Colonic mucosa (tissue), 4 donors: ENCODE measurements at places on chromosomes 5 and 9. TPM values are rescaled to one million over a fixed set of nuclear protein-coding genes. Genes with fewer than 3 reads are reported as not detected.

POU5F2 gene
- total RNA-seq = 0.94 TPM

PAX5 gene
- total RNA-seq = 0.08 TPM

SLC1A3 gene
- total RNA-seq = 0.50 TPM

C5orf58 gene
- not detected for total RNA-seq

PCDHGB7 gene
- total RNA-seq = 3.3 TPM

KIF24 gene
- 2.2 TPM for total RNA-seq

CDX1 gene
- total RNA-seq = 498 TPM

CYFIP2 gene
- 22.4 TPM for total RNA-seq

PCDHGA1 gene
- 0.10 TPM for total RNA-seq

DNA sequence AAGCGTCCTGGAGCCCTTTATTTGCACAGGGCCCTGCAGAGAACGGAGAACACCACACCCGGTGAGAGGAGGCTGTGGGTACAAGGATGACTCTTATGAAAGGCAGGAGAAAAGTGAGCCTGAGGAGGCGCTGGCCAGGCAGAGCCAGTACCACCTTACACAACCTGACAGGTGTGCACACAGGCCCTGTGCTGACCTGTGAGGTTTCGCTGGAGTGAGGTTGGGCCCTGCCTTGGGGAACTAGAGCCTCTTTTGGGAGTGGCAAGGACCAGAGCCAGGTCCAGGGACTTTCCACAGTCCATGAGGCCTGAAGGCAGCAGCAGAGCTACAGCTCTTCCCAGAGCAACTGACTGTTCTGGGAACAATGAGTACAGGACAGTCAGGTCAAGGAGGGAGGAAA, 3.1 kb downstream of the SRD5A1 start:
- H3K4me3 ChIP-seq = no peak overlapping the region
- H3K36me3 ChIP-seq = no peaks in the 10 kb centered on the region
- no peak for DNase-seq
- H3K4me1 ChIP-seq = peaks cover 9% of the 10 kb centered on the region
- H3K27me3 ChIP-seq = no peaks in the 10 kb centered on the region
- no peak overlapping the region for H3K27ac ChIP-seq

GRCh38 chr5:10898514-10898913, 137.5 kb upstream of the DAP start:
- no peak overlapping the region for H3K27ac ChIP-seq
- H3K36me3 ChIP-seq = no peaks in the 10 kb centered on the region
- H3K27me3 ChIP-seq = no peaks in the 10 kb centered on the region
- no peak overlapping the region for H3K4me3 ChIP-seq

- no peak overlapping the region for H3K27ac ChIP-seq
- H3K4me3 ChIP-seq = no peak overlapping the region
- H3K27me3 ChIP-seq = no peaks in the 10 kb centered on the region
- no peaks in the 10 kb centered on the region for H3K36me3 ChIP-seq
- no peak for DNase-seq
Measured at GRCh38 chr9:134730761-134731496, 89.3 kb downstream of the COL5A1 start.

DNA sequence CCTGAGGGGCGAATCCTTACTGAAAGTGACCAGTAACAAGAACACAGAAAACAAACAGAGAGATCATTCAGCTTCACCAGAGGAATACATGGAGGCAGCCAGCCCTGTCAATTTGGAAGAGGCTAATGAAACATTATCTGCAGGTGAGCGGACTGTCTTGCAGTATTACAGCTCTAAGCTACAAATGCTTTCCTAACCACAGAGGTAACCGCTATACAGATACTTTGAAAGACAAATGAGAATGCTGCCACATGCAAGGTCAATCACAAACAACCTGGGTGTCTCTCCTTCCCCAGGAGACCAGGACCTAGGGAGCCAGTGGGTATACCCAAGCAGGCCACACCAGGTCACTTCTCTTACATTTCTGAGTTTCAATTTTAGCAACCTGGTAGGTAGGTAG, 30.2 kb downstream of the EFNA5 start:
- H3K4me3 ChIP-seq = no peak overlapping the region
- no peaks in the 10 kb centered on the region for H3K4me1 ChIP-seq
- H3K27ac ChIP-seq = no peak overlapping the region
- DNase-seq = no peak
- no peaks in the 10 kb centered on the region for H3K36me3 ChIP-seq
- H3K27me3 ChIP-seq = no peaks in the 10 kb centered on the region

- no peaks in the 10 kb centered on the region for H3K36me3 ChIP-seq
- no peaks in the 10 kb centered on the region for H3K4me1 ChIP-seq
- DNase-seq = no peak
- H3K27ac ChIP-seq = no peak overlapping the region
- H3K27me3 ChIP-seq = no peaks in the 10 kb centered on the region
Measured at GRCh38 chr5:157308836-157309465, 43.0 kb downstream of the CYFIP2 start.

GRCh38 chr9:129958796-129959195, 84.2 kb downstream of the FNBP1 start:
- no peaks in the 10 kb centered on the region for H3K27me3 ChIP-seq
- no peaks in the 10 kb centered on the region for H3K36me3 ChIP-seq
- H3K4me3 ChIP-seq = no peak overlapping the region

GRCh38 chr5:135391116-135391868, 7.7 kb downstream of the MACROH2A1 start:
- peaks cover 12% of the 10 kb centered on the region for H3K4me1 ChIP-seq
- DNase-seq = no peak
- H3K27ac ChIP-seq = no peak overlapping the region
- H3K36me3 ChIP-seq = no peaks in the 10 kb centered on the region
- H3K27me3 ChIP-seq = no peaks in the 10 kb centered on the region

DNA sequence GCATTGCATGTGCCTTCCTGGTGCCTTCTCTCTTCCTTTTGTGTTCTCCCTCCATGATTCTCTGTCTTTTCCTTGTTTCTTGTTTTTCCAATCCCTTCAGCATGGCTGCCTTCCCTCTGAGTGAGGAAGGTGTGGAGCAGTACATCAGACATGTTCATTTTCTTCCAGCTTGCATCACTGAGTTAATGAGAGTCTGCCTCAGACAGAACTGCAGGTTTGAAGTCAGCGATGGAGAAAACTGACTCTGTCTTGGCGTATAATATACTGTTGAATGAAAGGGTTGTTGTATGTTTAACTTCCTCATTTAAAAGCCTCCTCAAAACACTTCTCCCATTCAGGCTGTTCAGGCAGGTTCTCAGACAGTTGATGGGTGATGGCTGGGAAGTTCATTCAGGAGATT, 129.3 kb downstream of the KDM4C start:
- no peaks in the 10 kb centered on the region for H3K4me1 ChIP-seq
- no peaks in the 10 kb centered on the region for H3K27me3 ChIP-seq
- DNase-seq = no peak
- no peaks in the 10 kb centered on the region for H3K36me3 ChIP-seq
- H3K4me3 ChIP-seq = no peak overlapping the region

- no peak overlapping the region for H3K27ac ChIP-seq
- no peaks in the 10 kb centered on the region for H3K27me3 ChIP-seq
Measured at GRCh38 chr5:56323505-56323904, 90.4 kb upstream of the ANKRD55 start.

DNA sequence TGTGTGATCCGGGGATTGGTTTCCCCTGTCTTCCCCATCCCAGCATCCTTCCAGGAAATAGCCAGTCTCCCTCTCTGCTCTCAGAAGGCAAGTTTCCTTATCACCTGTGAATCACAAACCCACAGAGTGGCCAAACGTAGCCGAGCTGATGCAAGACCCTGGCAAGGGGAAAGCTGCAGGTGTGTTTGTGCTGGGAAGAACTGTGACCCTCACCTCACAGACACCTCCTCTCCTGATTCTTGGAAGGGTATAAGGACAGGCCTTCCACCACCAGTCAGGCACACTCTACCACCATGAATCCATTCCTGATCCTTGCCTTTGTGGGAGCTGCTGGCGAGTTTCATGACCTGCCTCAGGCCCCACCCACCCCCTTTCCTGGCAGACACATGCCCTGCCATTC, at the start of gene PRSS3:
TSS of gene PRSS3 (plus strand) at position 281 of the 400 bp plus-strand sequence. CDS start at position 294, 13 bp downstream.
- DNase-seq = no peak
- no peaks in the 10 kb centered on the region for H3K4me1 ChIP-seq
- no peaks in the 10 kb centered on the region for H3K36me3 ChIP-seq
- H3K27ac ChIP-seq = no peak within 1 kb of the TSS
- no peak within 1 kb of the TSS for H3K4me3 ChIP-seq

DNA sequence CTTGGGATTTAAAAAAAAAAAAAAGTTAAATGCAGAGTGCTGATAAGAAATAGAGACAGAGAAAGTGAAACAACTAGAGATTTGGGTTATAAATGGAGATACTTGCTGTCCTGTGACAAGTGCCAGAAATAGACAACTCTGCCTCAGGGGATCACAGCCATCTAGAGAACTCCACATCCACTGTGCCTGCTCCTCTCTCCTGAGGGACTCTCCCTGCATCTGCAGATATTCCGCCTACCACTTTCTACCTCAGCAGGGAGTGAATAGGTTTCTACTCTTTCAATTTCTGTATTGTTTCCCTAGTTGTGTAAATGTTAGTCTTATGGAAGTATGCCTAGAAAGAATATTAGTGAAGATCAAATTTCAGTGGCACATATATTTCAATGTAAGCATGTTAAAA, 307.2 kb downstream of the HTR1A start:
- H3K4me1 ChIP-seq = no peaks in the 10 kb centered on the region
- DNase-seq = no peak
- no peaks in the 10 kb centered on the region for H3K36me3 ChIP-seq

DNA sequence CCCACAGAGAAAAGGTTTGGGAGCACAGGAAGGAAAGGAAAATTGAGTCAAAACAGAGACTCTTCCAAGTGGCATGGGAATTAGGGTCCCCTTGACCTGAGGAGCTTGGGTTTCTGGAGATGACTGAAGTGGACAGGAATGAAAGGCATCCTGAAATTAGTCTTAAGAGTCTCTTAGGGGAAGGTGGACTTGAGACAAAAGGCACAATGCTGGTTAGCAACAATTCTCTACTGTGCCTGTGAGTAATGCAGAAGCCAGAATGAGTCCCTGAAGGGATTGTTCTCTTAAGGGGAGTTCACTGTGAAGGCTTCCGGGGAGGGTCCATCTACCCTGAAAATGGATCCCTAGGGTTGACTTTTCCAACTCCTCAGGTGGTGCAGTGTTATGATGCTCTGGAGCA, 58.4 kb upstream of the FOXE1 start:
- H3K36me3 ChIP-seq = no peaks in the 10 kb centered on the region
- H3K27ac ChIP-seq = no peak overlapping the region
- no peak overlapping the region for H3K4me3 ChIP-seq

GRCh38 chr5:104937598-104937997, 1375.0 kb upstream of the NUDT12 start:
- H3K4me1 ChIP-seq = no peaks in the 10 kb centered on the region
- H3K27ac ChIP-seq = no peak overlapping the region
- H3K27me3 ChIP-seq = no peaks in the 10 kb centered on the region
- H3K4me3 ChIP-seq = no peak overlapping the region
- H3K36me3 ChIP-seq = no peaks in the 10 kb centered on the region

- H3K4me1 ChIP-seq = no peaks in the 10 kb centered on the region
- no peak for DNase-seq
- H3K4me3 ChIP-seq = no peak overlapping the region
- H3K27me3 ChIP-seq = no peaks in the 10 kb centered on the region
- no peak overlapping the region for H3K27ac ChIP-seq
- H3K36me3 ChIP-seq = no peaks in the 10 kb centered on the region
Measured at GRCh38 chr5:7755958-7756357, 95.0 kb downstream of the CFAP90 start.

DNA sequence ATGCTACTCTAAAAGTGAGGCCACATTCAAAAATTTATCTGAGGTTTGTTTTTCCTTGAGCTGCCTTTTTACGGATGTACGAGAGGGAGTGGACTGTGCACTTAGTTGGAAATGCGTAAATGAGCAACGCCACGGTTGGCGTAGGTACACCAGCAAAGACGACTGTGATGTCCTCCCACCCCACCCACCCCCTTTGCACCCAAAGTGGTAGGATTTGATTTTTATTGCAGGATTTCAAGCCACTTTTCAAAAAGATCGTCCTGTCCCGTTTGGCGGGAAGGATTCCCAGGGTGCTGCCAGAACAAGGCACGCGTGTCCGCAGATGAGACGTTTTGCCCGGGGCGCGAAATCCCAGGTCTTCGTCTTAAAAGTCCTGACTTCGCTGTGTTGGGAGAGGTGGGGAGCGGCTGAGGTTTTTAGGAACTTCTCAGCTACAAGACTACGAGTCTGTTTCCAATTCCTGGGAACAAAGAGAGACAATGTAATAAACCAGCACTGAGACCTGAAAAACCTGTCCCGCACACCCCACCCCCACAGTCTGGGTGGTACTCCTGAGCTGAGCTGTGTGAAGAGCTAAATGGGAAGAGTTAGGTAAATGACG, 1.0 kb upstream of the TLE1 start:
- no peaks in the 10 kb centered on the region for H3K36me3 ChIP-seq
- DNase-seq = peak; percentile 88
- no peaks in the 10 kb centered on the region for H3K27me3 ChIP-seq
- peak overlapping the region; percentile 92 for H3K27ac ChIP-seq
- H3K4me1 ChIP-seq = no peaks in the 10 kb centered on the region

- no peak overlapping the region for H3K4me3 ChIP-seq
- no peaks in the 10 kb centered on the region for H3K36me3 ChIP-seq
- H3K4me1 ChIP-seq = no peaks in the 10 kb centered on the region
Measured at GRCh38 chr9:106769331-106769730, 93.6 kb upstream of the ZNF462 start.

DNA sequence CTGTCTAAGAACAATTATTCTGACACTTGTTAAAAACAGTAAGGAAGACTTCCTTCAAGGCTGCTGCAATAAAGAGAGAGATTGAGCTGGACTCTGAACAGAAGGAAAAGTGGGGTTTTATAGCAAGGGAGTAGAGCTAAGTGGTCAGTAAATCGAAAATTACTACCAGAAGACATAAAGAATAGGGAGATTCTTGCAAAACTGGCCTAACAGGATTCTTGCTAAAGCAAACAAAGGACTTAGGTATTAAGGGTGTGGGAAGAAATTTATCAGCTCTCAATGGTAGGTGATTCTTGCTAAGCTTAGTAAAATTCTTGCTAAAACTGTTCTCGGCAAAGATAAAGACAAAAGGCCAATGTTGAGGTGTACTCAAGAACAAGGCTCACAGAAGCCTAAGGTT, 300.5 kb downstream of the SLCO4C1 start:
- DNase-seq = peak; percentile 32
- no peaks in the 10 kb centered on the region for H3K27me3 ChIP-seq
- H3K4me3 ChIP-seq = no peak overlapping the region
- H3K36me3 ChIP-seq = no peaks in the 10 kb centered on the region
- H3K27ac ChIP-seq = peak overlapping the region; percentile 19

- no peak for DNase-seq
- no peaks in the 10 kb centered on the region for H3K27me3 ChIP-seq
- H3K27ac ChIP-seq = no peak overlapping the region
- no peak overlapping the region for H3K4me3 ChIP-seq
- H3K36me3 ChIP-seq = no peaks in the 10 kb centered on the region
- no peaks in the 10 kb centered on the region for H3K4me1 ChIP-seq
Measured at GRCh38 chr9:117247266-117247665, 167.6 kb downstream of the ASTN2 start.

GRCh38 chr5:98428806-98429205, 344.7 kb upstream of the RGMB start:
- H3K4me1 ChIP-seq = no peaks in the 10 kb centered on the region
- H3K4me3 ChIP-seq = no peak overlapping the region
- no peaks in the 10 kb centered on the region for H3K27me3 ChIP-seq
- no peak overlapping the region for H3K27ac ChIP-seq
- DNase-seq = peak; percentile 56
- H3K36me3 ChIP-seq = no peaks in the 10 kb centered on the region

GRCh38 chr9:109639674-109640579, 140.1 kb upstream of the PALM2AKAP2 start:
- no peak overlapping the region for H3K27ac ChIP-seq
- DNase-seq = no peak
- H3K4me3 ChIP-seq = peak overlapping the region; percentile 11
- H3K4me1 ChIP-seq = no peaks in the 10 kb centered on the region
- H3K36me3 ChIP-seq = no peaks in the 10 kb centered on the region
